Activated CD4-positive, alpha-beta memory T cell treated with anti-CD3 and anti-CD28 coated beads for 36 hours (primary cell): ENCODE measurements at places on chromosomes 7 and 10.

DNA sequence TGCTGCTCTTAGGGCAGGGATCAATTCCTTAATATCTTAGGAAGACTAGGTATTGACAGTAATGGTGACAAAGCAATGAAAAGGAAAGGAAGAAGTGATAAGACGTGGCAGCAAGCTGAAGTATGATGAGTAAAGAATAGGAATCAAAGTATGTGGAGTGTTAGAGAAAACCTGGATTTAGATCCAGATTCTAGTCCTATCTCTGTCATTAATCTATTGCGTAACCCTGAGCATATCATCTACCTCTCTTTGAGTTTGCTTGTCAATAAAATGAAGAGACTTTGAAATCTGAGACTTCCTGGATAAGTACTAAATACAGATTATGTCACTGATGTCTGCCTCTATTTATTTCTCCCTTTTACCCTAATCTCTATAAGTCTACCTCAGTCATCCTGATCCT, 89.2 kb downstream of the PTEN start:
- no peak for DNase-seq

- no peak for DNase-seq
These were observed 83.5 kb downstream of the MICU1 start for GRCh38 chr10:72542396-72542815.

GRCh38 chr7:28575241-28575643, 162.9 kb downstream of the CREB5 start:
- no peak for DNase-seq

DNA sequence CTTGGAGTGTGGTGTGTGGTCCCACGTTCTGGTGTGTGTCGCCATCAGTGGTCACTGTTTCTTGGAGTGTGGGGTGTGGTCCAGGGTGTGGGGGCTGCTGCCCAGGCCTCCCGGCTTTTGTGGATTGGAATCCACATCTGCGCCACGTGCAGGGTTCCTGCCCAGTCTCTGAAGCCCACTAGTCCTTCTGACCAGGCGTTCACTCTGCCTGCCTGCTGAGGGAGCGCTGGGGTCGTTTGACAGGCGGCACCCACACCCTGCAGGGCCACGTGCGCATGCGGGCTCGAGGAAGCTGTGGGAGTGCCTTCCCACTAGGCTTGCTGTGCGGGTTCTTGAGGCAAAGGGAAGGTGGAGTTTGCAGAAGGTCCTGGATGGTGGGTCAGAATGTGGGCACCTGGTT, 51.4 kb downstream of the INPP5A start:
- no peak for DNase-seq

DNA sequence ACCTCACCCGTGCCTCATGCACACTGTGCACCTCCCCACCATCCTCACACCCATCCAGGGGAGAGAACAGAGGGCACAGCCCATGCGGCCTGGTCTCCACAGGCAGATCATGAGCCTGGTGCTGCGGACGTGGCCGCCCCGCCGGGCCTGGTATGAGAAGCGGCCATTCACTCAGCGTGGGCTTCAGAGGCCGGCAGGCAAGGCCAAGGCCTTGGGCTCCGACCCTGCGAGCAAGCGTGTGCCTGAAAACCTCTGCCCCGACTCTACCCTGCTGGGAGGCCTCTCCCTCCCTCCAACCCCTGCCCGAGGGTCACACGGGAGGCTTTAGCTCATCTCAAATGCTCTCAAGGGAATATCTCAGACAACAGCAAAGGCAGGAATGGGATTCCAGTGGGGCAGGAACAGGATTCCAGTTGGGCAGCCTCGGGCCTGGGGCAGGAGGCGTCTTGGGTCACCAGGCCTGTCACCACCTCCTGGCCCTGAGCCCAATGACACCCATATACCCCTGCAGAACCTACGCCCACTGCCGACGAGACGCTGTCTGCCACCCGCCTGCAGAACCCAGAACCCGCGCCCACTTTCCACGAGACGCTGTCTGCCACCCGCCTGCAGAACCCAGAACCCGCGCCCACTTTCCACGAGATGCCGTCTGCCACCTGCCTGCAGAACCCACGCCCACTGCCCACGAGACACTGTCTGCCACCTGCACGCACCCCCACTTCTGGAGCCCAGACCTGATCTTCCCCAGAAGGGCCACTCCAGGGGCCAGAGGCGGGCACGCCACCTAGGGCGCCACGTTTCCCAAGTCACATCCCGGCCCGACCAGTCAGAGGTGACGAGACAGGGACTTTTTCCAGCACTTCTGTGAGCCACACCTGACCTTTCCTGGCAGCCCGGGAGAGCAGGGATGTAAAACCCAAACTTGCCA, 38.9 kb downstream of the ADAP1 start:
- DNase-seq, result no peak

- DNase-seq, result no peak
These were observed 196.2 kb upstream of the SMIM30 start for GRCh38 chr7:113314594-113314993.

- DNase-seq, result peak; percentile 13
These were observed 10.9 kb upstream of the BHLHA15 start for GRCh38 chr7:98200364-98200763.

GRCh38 chr7:108261560-108262255, 131.5 kb upstream of the LAMB4 start:
- DNase-seq, result no peak

- DNase-seq, result no peak
These were observed 4.0 kb downstream of the BAMBI start for GRCh38 chr10:28681291-28681763.

- no peak for DNase-seq
These were observed 119.5 kb downstream of the TRRAP start for GRCh38 chr7:98997846-98998245.

GRCh38 chr7:70598976-70599375, 533.0 kb upstream of the GALNT17 start:
- no peak for DNase-seq

- no peak for DNase-seq
These were observed 160.9 kb upstream of the FZD1 start for GRCh38 chr7:91103363-91103762.

GRCh38 chr10:80408242-80409101, at the start of gene PRXL2A:
TSS of gene PRXL2A (plus strand) at chr10:80408551. CDS start at chr10:80420468, 11,917 bp downstream.
- peak; percentile 86 for DNase-seq

- DNase-seq, result no peak
These were observed 144.9 kb downstream of the PAXIP1 start for GRCh38 chr7:154857728-154858681.

GRCh38 chr7:72441791-72442190, 29.7 kb upstream of the CALN1 start:
- no peak for DNase-seq
